ENCODE measurements at places on chromosomes 13 and 19. TPM values are rescaled to one million over a fixed set of nuclear protein-coding genes. Genes with fewer than 3 reads are reported as not detected.

The RFPL4AL1 gene
- 0.20 TPM for polyA plus RNA-seq

DNA sequence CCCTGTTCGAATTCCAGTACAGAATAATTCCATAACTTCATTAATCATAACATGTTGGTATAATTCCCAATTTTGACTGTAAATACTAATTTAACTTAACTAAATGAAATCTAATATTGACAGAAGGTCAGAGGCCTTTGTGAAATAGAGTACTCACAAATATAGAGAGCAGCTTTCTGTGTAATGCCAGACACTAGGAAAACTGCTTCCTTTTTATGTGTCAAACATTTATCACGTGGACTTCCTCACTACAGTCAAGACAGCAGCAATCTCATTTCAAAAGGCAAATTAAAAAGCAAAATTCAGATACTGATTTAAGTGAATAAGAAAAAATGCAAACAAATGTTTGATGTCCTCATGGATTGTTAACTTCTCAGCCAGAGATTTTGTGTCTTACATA lies 13.1 kb downstream of the ITM2B start:
- no peak for DNase-seq

GRCh38 chr13:76014406-76015318 lies 378.5 kb downstream of the LMO7 start:
- peak; percentile 18 for DNase-seq

GRCh38 chr13:76622315-76623040 lies 263.7 kb downstream of the KCTD12 start:
- no peak for DNase-seq

The KCNN4 gene
- polyA plus RNA-seq: 3.4 TPM

DNA sequence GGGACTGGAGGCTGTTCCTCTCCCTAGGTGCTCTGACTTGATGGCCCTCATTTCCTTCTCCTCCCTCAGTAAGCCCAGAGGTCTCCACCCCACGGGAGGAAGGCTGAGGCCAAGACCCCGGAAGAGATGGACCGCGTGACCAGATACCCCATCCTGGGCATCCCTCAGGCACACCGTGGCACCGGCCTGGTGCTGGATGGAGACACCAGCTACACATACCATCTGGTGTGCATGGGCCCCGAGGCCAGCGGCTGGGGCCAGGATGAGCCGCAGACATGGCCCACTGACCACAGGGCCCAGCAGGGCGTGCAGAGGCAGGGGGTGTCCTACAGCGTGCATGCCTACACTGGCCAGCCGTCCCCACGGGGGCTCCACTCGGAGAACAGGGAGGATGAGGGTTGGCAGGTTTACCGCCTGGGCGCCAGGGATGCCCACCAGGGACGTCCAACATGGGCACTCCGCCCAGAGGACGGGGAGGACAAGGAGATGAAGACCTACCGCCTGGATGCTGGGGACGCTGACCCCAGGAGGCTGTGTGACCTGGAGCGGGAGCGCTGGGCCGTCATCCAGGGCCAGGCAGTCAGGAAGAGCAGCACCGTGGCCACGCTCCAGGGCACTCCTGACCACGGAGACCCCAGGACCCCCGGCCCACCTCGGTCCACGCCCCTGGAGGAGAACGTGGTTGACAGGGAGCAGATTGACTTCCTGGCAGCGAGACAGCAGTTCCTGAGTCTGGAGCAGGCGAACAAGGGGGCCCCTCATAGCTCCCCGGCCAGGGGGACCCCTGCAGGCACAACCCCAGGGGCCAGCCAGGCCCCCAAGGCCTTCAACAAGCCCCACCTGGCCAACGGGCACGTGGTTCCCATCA lies 6.1 kb downstream of the MISP start:
- no peak for DNase-seq

All from left renal pelvis (tissue), 4 donors.